ENCODE measurements at places on chromosomes 5 and 9.

GRCh38 chr5:43634621-43635020 is 31.6 kb downstream of the NNT start:
- DNase-seq = no peak

GRCh38 chr9:81976351-81976750 is 12.2 kb upstream of the SPATA31D1 start:
- no peak for DNase-seq

GRCh38 chr5:10726913-10727517 is 34.0 kb downstream of the DAP start:
- no peak for DNase-seq

- no peak for DNase-seq
Observed at GRCh38 chr5:134371834-134372340, 518 bp downstream of the UBE2B start.

- no peak for DNase-seq
Observed at GRCh38 chr5:151085517-151086041, 4.7 kb upstream of the TNIP1 start.

DNA sequence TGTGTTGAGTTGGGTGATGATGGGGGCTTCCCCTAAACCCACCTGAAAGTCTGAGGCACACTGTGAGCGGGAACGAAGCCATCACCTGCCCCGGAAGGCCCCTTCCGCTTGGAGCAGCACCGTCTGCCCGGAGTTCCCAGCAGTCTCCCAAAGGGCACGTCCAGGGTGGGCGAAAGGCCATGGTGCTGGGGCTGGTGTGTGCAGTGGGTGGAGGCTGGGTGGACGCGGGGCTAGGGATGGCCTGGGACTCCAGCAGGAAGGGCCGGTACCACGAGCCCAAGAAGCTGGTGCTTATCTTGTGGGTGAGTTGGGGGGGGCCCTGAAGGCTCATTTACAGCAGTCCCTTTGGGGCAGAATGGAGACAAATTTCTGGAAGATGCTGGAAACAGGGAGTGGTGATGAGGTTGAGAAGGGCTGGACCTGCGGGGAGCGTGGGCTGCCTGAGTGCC is 4.6 kb downstream of the FLT4 start:
- DNase-seq = no peak

- DNase-seq = peak; percentile 65
Observed at GRCh38 chr5:73654171-73654811, 28.3 kb downstream of the ARHGEF28 start.

GRCh38 chr5:131595088-131596033 is 39.7 kb downstream of the RAPGEF6 start:
- no peak for DNase-seq

DNA sequence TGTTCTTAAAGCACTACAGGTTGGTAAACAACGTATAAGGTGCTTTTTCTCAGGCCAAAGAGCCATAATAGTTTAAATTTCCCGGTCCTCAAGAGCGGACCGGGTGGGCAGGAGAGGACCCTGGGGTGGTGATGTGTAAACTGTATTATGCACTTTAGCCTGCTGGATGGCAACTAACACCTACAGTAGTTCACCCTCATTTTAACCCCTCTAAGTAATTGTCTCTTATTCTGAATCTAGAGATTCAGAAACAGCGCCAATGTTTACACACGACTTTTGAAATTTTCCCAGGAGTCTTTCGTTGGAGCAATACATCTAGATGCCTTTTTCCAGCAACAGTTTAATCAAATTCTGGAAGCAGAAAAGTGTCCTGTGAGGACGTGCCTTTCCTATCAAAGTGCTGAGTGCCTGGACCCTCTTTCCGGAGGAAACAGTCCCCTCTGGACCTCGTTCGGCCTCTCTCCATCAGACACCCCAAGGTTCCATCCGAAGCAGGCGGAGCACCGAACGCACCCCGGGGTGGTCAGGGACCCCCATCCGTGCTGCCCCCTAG is 676 bp upstream of the OCLN start:
- DNase-seq = no peak

DNA sequence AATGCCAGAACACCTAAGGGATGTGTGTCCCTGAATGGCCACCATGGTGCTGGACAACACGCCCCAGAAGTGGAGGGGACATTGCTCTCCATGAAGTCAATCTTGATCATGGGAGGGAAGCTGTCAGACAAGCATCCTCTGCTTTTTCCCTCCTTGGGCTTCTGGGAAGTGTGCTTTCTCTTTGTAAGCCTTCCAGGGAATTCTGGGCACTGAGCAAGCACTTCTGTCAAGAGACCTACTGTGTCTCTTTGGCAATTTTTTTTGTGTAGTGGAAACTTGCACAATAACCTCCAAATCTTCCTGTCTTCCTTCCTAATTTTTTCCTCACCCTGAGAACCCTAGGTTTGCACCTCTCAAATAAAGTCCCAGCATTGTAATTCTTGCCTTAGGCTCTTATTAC is 132.0 kb downstream of the SEC61B start:
- no peak for DNase-seq

- no peak for DNase-seq
Observed at GRCh38 chr9:117145811-117146490, 268.9 kb downstream of the ASTN2 start.

- DNase-seq = no peak
Observed at GRCh38 chr9:118091711-118092500, 387.7 kb downstream of the TLR4 start.
